ENCODE measurements at places on chromosomes 12 and 14.
A peak's percentile ranks its signal among the peaks of the same experiment; 100 is the strongest.

GRCh38 chr14:71311061-71311460 lies 403.8 kb downstream of the PCNX1 start:
- no peak for DNase-seq

DNA sequence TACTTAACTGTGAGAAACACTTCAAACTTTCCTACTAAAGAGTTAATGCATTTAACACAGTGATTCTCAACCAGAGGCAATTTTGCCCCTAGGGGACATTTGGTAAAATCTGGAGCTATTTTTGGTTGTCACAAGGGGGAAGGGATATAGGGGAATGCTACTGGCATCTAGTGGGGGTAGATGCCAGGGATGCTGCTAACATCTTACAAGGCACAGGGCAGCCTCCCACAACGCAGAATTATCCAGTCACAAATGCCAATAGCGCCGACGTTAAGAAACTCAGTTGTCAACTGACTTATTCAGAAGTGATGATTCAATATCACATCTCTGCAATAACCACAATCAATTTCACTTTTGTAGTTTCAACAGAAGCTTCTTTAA lies 2.0 kb downstream of the EEA1 start:
- peak; percentile 53 for DNase-seq

- DNase-seq, result no peak
These were observed 58.3 kb downstream of the CEP83 start for GRCh38 chr12:94401326-94401725.

DNA sequence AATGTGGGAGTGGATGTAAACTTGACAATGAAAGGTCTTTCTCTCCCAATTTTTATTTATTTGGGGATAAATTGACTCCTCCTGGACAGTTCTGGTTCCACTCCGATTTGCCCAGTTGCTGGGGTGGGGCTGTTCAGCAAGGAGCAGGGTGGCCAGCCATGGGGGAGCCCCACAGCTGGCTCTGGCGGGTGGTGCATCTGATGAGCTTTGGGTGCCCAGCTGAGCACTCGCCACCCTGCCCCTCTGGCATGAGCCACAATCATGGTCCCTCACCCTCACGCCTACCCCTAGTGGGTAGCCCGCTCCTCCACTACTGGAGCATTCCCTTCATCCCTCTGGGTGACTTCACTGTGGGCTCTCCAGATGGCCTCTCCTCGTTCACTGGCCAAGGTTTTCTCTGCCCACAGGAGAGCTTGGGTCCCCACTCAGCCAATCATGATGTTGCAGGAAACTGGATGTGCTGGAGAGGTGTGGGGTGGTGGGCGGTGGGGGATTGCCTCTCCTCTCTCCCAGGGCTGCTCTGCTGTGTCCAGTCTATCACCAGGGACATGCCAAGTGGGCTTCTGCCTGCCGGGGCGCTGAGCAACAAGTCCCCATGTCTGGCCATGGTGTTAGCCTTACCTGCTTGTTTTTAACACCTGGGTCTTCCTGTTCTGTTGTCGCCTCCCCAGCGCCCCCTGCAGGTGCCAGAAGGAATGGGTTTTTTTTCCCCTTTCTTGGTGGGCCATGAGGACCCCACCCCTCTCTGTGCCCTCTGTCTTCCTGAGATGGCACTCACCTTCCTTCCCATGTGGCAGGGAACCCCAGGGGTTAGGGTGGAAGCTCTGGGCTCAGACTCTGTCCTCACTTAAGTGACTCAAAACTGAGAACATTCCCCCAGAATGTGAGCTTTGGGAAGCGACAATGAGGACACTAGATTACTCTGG lies 3.4 kb downstream of the CYP46A1 start:
- peak; percentile 53 for DNase-seq

DNA sequence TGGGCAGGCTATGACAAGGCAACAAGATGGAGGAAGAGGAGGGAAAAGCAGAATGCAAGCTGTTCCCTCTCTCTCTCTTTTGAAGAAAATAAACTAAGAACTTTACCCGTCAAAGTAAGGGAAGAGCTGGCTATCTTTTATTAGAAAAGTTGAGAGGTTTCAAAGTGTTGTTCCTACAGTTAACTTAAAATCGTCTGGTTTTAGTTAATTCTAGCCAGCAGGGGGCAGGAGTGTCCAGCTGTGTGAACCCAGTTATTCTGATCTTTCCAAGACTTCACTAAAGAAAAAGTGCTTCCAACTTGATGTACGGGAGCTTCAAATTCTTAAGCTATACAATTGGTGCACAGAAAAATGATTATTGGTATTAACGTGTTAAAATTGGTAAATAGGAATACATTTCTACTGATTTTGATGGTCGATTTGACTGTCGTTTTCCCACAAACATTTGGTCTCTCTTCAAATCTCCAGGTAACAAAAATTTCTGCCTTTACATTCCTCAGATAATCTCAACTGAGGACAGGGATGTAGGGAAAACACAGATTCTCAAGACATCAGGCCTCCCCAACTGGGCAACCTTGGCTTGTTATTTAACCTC lies 28.4 kb upstream of the MON2 start:
- peak; percentile 47 for DNase-seq
